Activated T-helper 2 cell treated with anti-CD3 and anti-CD28 coated beads, Interferon-gamma antibody, Interleukin-2, Interleukin-4, amounts not matched to agents 10 μg/mL and 5 μg/mL and 100 μg/mL, durations not matched to agents 14 hours and 24 hours and 36 hours (primary cell): ENCODE measurements at places on chromosomes 6 and 20. TPM values are rescaled to one million over a fixed set of nuclear protein-coding genes. Genes with fewer than 3 reads are reported as not detected.

GRCh38 chr6:10451828-10452509 is 37.1 kb upstream of the TFAP2A start:
- no peak for DNase-seq

Gene PDE10A
- 0.05 TPM in 1 of 2 replicates, not detected in the other for total RNA-seq

- no peak for DNase-seq
Measured at GRCh38 chr6:39084506-39084905, 30.5 kb downstream of the SAYSD1 start.

Gene RBM39
- 358 and 360 TPM in 2 replicates for total RNA-seq

DNA sequence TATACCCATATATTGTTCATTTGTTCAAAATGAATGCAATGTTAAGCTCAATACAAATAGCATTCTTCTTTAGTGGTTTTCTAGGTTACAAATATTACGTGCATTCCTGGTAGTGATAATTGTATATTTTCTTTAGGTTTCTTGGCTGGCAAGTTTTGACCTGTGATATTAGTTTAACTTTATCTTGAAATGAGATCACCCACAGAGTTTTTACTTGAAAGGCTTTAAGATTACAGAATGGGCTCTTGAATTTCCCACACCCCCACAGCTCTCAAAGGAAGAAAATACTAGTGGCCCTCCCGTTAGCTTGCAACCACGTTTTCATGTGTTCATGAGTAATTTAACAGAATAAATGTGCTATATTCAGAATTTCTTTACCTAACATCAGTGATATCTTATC is 1315.5 kb upstream of the GJE1 start:
- DNase-seq: no peak

GRCh38 chr6:63289269-63289872 is 30.4 kb downstream of the LGSN start:
- no peak for DNase-seq
